ENCODE measurements at places on chromosomes 11 and 22. TPM values are rescaled to one million over a fixed set of nuclear protein-coding genes. Genes with fewer than 3 reads are reported as not detected.

FOXR1 gene
- not detected for total RNA-seq

UBQLN3 gene
- total RNA-seq: not detected

MS4A15 gene
- not detected for total RNA-seq

DNA sequence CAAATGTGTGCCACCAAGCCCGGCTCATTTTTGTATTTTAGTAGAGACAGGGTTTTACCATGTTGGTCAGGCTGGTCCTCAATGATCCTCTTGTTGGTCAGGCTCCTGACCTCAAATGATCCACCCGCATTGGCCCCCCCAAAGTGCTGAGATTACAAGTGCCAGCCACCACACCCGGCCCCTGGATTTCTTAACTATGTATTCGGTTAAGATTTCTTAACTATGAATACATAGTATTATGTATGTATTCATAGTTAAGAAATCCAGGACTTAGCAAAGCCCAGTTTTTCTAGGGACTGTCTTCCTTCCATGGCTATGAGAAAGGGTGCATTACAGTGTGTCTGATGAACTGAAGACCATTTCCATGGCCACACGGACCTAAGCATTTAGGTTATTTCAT lies 1.7 kb downstream of the C11orf91 start:
- DNase-seq: no peak

DNA sequence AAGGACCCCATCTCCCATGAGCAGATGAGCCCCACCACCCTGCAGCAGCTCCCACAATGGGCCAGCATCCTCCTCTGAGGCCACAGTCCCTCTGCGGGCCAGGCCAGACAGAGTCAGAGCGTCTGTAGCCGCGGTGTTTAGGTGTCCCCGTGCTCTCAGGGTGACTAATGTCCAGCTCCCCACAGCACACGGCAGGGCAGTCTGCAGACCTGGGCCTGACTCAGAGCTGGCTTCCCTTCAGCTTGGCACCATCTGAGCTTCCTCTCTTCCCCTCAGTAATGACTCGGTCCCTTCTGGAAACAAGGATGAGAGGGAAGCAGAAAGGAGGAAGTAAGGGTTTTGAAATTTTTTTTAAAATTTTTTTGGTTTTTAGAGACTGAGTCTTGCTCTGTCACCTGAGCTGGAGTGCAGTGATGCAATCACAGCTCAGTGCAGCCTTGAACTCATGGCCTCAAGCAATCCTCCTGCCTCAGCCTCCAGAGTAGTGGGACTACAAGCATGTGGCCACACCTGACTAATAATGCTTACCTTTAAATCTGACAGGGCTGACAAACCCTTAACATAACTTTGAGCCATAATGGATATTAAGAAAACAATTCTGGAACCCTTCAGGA lies 28.5 kb downstream of the LRRC74B start:
- peak; percentile 55 for DNase-seq

- DNase-seq: peak; percentile 83
Observed at GRCh38 chr11:118921929-118922744, 3.6 kb downstream of the BCL9L start.

DNA sequence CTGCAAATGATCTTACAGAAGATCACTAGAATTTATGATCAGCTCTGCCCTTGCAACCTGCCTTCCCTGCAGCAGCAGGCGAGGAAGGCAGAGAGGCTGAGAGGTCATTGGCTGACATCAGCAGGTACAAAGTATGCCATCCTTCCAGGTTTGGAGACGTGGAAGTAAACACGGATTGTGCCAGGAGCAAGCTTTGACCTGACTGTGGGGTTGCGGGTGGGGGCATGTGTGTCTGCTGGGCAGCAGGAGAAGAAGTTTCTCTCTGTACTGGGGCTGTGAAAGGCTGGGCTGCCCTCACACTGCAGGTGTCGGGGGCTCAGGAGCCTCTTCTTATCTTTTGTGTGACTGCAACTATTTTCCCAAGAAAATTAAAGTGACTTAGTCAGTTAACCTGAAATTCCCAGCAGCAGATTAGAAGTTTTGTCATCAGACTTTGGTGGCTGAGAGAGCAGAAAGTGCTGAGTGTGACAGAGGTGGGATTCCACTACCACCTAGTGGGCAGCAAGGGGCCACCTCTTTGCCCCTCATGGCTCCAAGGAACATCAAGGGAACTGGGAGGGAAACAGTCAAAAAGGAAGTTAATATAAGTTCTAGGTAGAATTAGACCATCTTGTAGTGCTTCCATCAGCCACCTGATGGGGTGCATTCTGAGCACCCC lies 565.9 kb downstream of the ETS1 start:
- DNase-seq: peak; percentile 17

Measured in H4 (cell line).